ENCODE measurements at places on chromosomes 3 and 15.

DNA sequence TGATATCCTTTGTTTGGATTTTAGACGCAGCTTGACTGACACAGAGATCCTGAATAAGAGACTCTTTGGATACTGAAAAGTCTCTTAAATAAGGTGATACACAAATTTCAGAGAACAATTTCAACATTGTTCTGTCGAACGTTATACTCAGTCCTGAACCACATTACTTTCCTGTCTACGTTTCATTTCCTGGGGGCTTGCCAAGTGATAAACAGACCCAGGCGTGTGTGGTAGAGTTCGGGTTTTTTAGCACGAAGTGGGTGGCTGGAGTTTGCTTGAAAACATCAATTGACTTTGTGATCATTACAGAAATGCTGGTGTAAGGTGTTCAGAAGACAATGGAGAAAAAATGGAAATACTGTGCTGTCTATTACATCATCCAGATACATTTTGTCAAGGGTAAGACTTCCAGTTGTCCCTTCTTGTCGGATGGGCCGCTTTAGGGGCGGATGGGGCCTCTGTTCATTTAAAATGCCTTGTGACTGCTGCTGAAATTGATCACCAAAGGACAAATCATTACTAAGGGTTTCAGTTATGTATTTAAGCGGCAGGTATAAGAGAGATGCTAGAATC is at the start of gene CD96:
Gene CD96 (plus strand): TSS at position 287 of the 573 bp plus-strand sequence. CDS start 52 bp downstream, at position 339.
- DNase-seq = no peak

DNA sequence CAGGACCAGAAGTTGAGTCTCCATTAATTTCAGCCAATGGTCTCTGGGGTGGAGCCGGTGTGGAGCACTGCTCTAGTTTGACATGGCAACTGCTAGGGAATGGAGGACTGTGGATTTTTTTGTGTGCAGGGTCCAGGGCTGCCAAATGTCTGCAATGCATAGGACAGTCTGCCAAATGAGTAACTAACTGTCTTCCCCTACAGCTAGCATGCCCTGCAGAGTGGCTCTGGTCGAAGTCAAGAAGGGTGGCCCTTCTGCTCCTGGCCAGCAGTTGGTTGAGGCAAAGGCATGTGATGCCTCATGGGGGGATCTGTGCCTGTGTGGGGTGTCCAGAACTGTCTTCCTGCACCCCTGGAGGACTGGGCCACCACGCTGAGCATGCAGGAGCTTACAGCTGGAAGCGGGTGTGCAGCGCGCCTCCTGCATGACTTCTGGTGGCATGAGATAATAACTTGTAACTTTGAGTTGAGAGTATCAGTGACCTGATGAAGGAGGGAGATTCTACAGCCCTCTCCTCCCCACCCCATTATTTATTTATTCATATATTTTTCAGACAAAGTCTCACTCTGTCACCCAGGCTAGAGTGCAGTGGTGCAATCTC is 4.6 kb downstream of the TPRA1 start:
- no peak for DNase-seq

DNA sequence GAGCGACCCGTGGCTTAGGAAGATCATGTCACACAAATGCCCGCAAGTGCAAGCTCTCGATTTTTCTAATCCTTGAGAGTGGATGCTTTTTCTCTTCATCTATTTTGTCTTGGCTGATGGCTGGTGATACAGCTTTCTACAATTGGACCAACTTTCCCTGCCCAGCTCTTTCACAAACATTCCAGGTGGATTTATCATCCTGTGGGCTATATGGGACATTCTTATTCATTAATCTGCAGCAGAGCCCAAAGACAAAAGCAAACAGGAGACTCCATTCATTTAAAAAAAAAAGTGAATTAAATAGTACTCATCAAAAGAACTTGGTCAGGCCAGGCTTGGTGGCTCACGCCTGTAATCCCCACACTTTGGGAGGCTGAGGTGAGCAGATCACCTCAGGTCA is 14.2 kb upstream of the TSEN2 start:
- DNase-seq = no peak

DNA sequence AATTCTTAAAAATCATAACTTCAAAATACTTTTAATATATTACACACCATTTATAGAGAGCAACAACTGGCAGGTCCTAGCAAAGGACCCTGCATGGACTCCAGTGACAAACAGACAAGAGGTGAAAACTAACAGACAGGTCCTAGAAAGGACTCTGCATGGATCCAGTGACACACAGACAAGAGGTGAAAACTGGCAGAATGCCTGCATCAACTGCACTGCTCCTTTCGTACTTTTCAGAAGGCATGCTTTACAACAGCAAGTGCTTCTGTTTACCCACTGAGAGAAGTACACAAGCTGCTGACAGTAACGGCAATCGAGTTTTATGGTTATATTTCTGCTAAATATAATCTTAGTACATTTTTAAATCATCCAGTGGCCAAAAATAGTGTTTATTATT is 24.3 kb upstream of the GP5 start:
- no peak for DNase-seq

GRCh38 chr3:31968369-31968926 is 12.6 kb downstream of the OSBPL10 start:
- DNase-seq = no peak
